ENCODE measurements at places on chromosomes 1 and 21.
A peak's percentile ranks its signal among the peaks of the same experiment; 100 is the strongest.

DNA sequence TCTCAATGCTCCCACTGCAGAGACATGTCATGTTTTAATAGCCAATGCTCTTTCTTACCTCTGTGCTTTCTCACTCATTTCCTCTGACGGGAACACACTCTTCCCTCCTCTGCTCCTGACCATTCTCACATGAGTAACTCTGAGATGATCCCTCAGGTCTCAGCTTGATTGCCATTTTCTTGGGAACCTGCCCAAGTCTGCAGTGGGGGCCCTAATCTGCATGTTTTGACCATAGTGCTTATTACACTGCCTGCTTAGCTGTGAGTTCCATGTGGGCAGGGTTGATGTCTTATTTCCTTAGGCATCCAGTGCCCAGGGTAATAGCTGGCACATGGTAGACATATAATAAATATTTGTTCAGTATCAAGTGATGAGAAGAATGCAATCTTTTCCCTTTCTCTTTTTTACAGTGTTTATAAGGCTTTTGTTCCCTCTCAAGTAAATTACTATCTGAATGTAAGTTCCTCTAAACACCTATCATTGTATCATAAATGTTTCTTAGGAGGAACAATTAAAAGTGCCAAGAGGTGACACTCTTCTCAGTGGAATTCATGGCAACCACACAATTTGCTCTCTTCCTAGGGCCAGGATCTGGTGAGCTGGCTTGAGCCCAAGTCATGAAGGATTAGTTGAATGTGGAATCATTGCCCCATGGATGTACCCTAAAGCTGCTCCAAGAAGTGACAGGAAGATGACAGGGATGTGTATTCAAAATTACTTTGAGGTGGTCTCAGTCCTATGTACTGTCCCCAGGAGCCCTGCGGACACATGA lies 485.4 kb upstream of the USP24 start:
- DNase-seq, result peak; percentile 68

GRCh38 chr1:184945678-184946412 lies 28.5 kb downstream of the NIBAN1 start:
- DNase-seq, result peak; percentile 26

GRCh38 chr1:12566484-12567287 lies 51.3 kb downstream of the DHRS3 start:
- DNase-seq, result no peak

DNA sequence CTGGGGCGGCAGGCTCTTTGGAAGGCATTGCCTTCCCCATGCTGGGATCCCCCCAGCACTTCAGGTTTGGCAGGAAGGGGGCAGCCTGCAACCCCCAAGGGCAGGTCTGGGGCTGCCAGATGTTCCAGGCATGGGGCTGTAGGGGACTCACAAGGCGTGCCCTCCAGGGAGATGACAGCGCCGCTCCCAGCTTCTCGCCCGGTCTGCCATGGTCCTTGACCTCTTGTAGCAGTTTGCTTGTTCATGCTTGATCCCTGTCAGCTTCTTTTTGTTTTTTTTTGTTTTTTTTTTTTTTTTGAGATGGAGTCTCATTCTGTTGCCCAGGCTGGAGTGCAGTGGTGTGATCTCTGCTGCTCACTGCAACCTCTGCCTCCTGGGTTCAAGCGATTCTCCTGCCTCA lies 21.6 kb upstream of the TARDBP start:
- no peak for DNase-seq

DNA sequence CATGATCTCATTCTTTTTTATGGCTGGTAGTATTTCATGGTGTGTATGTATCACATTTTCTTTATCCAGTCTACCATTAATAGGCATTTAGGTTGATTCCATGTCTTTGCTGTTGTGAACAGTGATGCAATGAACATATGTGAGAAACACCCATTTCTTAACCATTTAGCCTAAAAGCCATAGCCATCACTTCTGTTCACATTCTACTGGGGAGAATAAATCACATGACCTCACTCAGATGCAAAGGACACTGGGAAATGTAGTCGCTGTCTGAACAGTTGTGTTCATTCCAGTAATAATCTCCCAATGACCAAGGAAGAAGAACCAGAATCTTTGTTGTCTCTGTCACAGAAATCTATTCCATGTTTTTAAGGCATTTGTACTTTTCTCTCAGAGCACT lies 15.1 kb upstream of the PLA2G2E start:
- DNase-seq, result no peak

GRCh38 chr1:243312952-243313634 lies 57.3 kb downstream of the SDCCAG8 start:
- no peak for DNase-seq

GRCh38 chr1:5720936-5721335 lies 271.3 kb downstream of the NPHP4 start:
- no peak for DNase-seq

DNA sequence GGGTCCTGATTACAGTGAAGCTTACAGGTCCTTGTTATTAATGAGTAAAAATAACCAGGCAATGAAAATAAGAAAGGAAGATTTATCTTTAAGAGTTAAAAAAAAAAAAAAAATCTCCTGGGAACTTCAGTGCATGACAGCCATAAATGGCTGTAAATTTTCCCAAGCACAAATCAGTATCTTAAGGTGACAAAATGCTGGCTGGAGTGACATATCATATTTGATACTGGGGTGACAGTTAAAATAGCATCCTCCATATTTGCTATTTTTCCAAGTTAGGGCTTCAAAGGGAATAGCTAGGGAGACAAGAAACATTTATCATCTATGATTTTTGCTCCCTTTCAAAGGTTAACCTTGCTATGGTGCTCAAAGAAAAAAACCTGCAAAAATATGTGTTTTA lies 226.6 kb downstream of the PRDM2 start:
- no peak for DNase-seq

DNA sequence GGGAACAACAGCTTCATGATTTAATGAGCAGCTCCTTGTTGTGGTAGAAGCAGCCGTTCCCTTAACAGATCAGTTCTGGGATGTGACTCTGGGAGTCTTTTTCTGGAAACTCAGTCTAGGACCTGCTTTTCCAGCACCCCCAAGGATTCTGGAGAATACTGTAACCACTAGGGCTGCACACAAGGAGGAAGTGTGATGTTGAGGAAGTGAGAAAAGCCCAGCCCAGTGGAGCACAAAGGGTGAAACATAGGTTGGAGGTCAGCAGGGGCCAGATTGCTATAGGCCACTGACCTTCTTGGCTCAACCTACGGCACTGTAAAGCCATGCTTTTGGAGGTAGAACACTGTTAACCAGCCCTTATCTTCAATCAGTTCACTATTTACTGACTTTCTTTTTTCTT lies 10.1 kb upstream of the PLA2G5 start:
- DNase-seq, result no peak

DNA sequence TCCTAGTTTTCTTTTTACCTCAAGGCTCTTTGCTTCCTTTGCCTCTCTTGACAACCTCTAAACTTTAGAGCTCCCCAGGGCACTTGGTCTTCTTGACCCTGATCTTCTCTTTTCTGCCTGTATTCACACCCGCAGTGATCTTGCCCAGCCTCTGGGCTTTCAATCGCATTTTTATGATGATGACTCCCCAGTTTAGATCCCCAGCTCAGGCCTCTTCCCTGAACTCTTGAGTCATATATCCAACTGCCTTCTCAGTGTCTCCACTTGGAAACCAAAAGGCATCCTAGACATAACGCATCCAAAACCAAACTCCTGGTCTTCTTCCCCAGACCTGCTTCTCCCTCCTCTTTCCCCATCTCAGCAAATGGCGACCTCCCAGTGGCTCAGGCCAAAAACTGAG lies 6.5 kb downstream of the STUM start:
- no peak for DNase-seq

DNA sequence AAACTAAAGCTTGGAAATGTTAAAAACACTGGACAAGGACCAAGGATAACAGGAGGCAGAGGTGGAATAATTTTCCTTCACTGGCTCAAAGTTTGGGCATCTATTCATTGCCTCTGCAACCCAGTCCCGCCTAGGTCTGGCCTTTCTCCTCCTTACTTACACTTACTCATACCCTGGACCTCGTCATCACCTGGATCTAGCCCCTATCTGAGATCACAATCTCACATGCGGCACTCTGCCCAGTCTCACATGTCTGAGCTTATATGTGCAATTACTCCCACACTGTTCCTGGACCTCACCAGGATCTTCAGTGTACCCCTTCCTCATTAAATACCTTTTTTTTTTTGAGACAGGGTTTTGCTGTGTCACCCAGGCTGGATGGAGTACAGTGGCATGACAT lies 37.6 kb downstream of the NVL start:
- no peak for DNase-seq

- DNase-seq, result no peak
These were observed 91.5 kb upstream of the ESRRG start for GRCh38 chr1:216814576-216815259.

DNA sequence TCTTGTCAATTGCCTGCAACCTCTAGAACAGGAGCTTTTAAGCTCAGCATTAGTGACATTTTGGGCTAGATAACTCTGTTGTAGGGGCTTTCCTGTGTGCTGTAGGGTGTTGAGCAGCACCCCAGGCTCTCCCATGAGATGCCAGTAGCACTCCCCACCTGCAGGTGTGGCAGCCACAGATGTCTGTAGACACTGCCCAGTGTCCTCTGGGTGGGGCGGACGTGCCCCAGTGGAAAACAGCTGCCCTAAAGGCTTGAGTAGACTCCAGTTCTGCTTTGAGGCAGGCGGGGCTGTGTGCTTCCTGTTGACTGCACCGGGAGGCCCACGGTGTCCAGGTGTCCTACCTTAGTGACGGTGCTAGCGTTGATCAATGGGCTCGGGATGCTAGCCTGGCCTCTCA lies 16.9 kb upstream of the PWP2 start:
- DNase-seq, result no peak

- peak; percentile 92 for DNase-seq
These were observed 268.0 kb downstream of the PTGER3 start for GRCh38 chr1:70779571-70779970.

GRCh38 chr1:216805233-216805632 lies 82.0 kb upstream of the ESRRG start:
- DNase-seq, result no peak

DNA sequence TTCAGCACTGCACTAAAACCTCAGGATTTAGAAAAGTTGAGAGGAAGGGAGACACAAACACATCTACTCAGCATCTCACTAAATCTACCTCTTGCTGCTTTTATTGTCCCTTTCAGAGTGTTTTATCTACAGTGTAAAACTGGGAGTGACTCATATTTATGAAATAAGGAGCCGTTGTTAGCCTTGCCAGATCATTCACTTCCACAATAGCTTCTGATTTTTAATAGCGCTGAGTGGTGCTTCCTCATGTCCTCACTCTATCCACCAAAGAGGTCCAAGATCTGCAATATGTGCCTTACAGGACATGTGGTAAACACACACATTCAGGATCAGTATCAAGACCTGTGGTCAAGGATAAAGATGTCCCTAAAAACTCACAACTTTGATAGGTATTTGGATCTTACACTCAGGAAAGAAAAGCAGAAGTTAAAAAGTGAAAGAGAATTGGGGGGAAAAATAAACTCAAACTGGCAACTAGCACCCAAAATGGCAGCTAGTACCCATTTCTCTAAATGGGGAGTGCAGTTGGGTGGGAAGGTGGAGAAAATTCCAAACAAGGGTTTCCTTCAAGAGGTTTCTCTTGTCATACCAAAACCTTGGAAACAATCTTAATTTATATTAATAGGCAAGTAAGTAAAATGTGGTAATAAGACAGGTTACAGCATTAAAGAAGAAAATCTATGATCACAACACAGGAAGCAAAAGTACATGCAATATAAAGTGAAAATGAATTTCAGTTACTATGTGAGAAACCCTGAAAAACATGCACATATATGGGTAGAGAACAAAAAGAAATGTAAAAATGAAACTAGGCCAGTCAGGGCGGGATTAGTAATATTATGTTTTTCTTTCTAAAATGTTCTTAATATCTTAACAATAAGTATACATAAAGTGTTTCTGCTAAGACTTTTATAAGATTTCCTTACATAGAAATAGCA lies 15.9 kb downstream of the DUSP10 start:
- no peak for DNase-seq

DNA sequence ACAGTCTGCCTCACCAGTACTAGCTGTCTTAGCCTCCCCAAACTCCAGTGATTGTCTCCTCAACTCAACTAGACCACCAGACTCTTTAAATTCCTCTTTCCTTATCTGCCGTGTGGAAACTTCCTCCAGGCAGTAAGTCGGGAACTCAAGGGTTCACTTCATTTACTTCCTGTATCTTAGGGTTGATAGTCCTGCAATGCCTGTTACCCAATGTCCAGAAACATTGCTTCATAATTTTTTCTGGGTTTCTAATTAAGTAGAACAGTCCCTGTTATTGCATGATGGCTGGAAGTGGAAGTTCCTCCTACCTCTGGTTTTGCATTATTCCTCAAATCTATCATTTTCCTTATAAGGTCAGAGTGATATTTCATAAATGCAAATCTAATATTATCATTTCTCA lies 60.8 kb upstream of the RNF11 start:
- no peak for DNase-seq

DNA sequence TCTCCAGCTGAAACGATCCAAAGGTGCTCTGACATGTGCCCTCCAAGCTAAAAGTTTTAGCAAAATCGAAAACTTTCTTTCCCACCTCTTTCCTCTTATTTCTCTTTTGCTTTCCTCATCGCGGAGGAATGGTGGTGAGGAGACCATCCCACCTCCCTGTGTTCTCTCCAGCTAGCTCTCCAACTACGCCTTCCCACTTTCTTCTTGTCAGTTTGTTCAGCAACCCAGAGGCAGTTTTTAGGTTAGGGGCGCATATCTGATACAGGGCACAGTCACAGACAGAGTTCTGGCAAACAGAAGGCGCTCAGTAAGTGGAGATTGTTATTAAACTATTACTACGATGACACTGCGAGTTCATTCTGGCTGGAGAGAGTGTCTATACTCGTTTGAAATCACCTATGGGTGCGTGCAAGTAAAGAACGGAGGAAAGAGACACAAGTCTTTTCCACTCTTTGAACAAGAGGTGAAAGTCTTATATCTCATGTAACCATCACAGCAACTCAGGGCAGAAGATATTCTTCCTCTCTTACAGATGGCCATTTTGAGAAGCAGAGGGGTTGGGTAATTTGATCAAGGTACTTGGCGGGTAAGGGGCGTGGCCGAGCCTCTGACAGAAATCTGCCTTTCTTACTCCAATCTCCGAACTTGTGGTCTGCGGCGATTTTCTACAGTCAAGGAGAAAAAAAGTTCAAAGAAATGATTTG lies 13.9 kb downstream of the HLX start:
- no peak for DNase-seq

DNA sequence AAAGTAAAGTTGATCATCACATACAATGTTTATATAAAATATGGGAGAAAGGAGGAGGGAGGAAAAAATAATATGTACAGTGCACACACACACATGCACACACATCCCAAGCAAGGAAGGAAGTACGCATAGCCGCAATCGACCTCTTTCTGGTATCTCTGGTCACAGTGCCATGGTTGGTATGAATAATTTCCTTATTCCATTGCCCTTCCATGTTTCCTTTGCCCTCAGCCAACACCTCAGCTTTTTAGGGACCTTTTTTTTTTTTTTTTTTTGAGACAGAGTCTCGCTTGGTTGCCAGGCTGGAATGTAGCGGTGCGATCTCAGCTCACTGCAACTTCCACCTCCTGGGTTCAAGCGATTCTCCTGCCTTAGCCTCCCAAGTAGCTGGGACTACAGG lies 20.6 kb downstream of the CITED4 start:
- DNase-seq, result no peak

- DNase-seq, result no peak
These were observed 24.9 kb downstream of the FAAH start for GRCh38 chr1:46418976-46419375.
